ENCODE measurements at places on chromosomes 4 and X.

- DNase-seq: no peak
Measured at GRCh38 chrX:17919896-17920446, 58.9 kb upstream of the RAI2 start.

- DNase-seq: no peak
Measured at GRCh38 chrX:115642311-115642710, 81.3 kb downstream of the PLS3 start.

- no peak for DNase-seq
Measured at GRCh38 chrX:2243913-2244460, 256.8 kb downstream of the DHRSX start.

- DNase-seq: no peak
Measured at GRCh38 chrX:150405576-150405975, 42.5 kb downstream of the MAMLD1 start.

DNA sequence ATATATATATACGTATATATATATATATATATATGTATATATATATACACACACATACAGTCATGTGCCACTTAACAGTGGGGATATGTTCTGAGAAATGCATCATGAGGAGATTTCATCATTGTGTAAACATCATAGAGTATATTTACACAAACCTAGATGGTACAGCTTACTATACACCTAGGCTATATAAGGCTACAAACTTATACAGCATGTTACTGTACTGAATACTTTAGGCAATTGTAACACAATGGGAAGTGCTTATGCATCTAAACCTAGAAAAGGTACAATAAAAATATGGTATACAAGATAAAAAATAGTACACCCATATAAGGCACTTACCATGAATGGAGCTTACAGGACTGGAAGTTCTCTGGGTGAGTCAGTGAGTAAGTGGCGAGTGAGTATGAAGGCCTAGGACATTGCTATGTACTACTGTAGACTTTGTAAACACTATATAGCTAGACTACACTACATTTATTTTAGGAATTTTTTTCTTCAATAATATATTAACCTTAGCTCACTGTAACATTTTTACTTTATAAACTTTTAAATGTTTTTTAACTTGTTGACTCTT, 13.2 kb upstream of the CCSER1 start:
- DNase-seq: no peak

DNA sequence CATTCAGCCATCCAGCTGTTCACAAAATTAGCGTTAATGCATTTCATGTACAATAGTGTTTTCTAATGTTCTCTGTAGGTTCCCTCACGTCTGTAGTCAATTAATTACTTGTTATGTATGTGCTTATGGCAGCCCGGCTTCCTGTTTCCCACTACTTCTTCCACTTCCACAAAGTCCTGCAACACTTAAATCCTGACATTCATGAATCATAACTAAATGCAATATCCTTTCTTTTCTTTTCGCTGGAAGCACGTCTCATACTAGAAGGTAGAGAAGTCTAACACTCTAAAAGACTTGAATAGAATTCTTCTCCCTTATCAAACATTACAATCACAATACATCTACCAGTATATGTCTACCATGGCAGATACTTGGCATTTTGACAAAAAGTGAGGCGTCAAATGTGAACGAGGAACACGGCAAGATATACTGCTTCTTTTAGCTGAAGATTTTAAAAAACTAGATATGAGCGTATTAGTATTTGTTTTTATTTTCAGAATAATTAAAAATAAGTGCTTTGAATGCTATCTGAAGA, 239.0 kb upstream of the DIAPH2 start:
- DNase-seq: no peak

DNA sequence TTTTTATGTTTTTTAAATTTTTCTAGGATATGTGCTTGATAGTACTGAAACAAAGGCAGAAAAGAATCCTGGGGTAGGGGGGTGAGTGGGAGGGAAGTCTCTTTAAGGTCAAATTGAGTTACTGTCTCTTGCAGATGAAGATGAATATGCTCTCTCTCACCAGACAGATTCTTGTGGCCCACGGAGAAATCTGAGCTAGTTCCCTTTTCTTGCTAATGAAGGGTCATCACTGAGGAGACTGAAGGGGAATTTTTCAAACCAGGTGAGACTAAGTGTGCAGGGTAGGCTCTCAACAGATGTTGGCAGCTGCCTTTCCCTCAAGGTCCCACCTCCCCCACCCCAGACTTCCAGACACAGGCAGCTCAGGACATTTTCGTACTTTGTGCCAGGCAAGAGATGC, 21.5 kb downstream of the FAM9C start:
- no peak for DNase-seq

DNA sequence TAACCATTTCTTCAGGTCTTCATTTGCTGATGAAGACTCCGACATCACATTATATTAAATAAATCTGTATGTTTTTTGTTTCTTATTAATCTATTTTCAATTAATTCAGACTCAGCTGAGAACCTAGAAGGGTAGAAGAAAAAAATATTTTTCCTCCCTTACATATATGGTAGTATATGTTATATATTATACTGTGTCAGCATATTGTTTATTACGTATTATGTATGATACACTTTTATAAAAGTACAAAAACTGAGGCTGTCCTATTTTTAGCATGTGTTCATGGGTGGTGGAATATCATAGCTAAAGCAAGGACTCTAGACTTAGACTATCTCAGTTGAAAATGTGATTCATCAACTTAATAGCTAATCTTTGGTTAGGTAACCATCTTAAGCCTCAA, 149.3 kb downstream of the CENPC start:
- no peak for DNase-seq

DNA sequence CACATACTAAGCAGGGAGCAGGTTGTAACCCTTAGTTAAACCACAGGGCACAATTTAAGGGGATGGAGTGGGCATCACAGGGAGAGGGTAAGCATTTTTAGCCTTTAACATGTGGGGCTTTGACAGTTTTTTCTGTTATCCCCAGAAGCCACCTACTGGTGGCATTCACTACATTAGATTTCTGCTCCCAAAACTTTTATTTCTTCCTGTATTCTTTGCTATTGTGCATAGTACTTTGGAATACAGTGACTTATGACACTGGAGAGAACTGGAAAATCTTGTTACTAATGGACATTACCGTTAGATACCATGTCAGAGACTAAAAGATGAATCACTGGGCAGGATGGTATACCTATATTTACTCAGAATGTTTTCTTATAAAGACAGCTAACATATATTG, 7.3 kb downstream of the TRIM75 start:
- DNase-seq: no peak

- no peak for DNase-seq
Measured at GRCh38 chr4:41012293-41012692, 202.0 kb downstream of the APBB2 start.

DNA sequence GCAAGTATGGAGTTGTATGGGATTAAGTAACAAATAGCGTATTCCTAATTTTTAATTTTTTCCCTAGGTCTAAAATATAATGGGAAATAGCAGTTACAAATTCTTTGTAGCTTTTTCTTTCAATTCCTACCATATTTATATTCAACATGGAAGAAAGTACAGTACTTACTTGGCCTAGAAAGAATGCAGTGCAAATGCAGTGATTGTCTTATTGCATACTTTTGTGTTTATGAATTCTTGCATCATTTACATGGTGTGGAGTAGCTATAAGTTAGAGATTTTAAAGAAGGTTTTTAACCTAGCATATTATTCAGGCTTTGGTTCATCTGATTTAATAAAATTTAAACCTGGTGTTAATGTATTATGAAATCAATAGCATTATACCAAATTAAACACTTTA, 263.3 kb downstream of the BMPR1B start:
- DNase-seq: no peak

GRCh38 chr4:60743654-60744053, 456.5 kb upstream of the ADGRL3 start:
- no peak for DNase-seq

- DNase-seq: no peak
Measured at GRCh38 chr4:94933799-94934198, 176.0 kb downstream of the BMPR1B start.

DNA sequence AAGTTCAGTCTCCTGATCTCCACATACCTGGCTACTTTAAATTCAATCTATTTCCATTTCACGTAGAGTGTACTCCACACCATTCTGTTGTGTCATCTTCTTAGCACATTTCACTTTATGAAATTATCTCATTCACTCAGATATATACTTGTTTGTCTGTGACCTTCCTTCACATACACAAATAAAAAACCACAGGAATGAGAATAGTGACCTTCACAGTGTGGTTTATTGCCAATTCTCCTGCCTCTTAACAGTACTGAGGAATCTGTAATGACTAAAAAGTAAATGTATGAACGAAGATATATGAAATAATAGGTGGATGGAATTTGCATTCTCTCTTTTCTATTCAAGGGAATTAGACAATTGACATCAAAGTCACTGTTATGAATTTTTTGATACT, 183.9 kb upstream of the PCDH7 start:
- DNase-seq: no peak

- no peak for DNase-seq
Measured at GRCh38 chr4:70737409-70737808, 15.6 kb downstream of the RUFY3 start.

DNA sequence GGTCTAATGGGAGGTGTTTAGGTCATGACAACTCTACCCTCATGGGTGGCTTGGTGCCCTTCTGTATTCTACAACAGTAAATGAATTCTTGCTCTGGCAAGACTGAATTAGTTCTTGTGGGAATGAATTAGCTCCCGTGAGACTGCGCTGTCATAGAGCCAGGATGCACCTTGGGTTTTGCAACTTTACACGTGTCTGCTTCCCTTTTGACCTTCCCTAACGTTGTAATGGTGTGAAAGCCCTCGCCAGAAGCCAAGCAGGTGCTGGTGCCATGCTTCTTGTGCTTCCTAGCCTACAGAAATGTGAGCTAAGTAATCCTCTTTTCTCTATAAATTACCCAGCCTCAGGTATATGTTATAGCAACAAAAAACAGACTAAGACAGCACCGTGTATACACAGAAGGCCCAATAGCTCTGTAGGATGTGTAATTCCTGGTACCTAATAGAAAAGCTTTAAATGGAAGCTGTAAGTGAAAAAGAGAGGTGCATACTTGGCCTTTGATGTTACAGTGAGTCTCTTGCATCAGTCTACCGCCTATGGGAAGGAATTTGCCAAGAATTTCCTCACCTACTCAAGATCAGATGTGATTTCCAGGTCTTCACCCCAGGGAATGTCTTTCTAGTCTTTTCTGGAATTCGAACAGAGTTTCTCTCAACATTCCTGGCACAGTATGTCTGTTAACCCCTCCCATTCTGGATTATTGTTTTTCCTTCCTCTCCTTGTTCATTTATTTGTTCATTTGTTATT, 3.2 kb upstream of the ENPEP start:
- DNase-seq: no peak

GRCh38 chr4:189507060-189507459, 433.6 kb upstream of the FRG1 start:
- no peak for DNase-seq

GRCh38 chrX:47191806-47192401, 1.7 kb upstream of the UBA1 start:
- DNase-seq: no peak

DNA sequence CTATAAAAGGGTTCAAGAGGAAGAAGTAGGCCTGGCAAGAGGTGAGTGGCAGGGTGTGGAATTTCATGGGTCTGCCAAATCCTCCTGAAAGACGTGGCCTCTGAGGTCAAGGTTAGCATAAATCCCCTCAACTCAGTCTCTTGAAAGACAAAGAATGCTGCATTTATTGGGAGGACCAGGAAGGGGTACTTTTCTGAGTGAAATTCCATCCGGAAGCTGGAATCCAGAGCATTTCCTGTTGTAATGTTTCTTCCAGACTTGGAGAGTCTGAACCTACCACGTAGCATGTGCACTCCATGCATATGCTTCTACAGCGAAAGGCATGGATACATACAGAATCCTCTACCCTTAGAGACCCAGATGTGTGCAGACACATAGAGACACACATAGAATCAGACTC, 13.4 kb upstream of the FGD1 start:
- peak; percentile 78 for DNase-seq

DNA sequence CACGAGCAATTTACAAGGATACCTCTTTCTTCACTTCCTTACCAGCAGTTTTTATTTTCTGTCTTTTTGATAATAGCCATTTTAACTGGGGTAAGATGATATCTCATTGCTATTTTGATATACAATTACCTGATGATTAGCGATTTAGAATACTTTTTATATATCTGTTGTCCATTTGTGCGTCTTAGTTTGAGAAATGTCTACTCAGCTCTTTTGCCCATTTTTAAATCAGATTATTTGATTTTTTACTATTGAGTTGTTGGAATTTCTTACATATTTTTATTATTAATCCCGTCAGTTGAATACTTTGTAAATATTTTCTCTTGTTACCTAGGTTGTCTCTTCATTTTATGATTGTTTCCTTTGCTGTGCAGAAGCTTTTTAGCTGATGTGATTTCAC, 1.5 kb upstream of the SPIN2A start:
- no peak for DNase-seq

DNA sequence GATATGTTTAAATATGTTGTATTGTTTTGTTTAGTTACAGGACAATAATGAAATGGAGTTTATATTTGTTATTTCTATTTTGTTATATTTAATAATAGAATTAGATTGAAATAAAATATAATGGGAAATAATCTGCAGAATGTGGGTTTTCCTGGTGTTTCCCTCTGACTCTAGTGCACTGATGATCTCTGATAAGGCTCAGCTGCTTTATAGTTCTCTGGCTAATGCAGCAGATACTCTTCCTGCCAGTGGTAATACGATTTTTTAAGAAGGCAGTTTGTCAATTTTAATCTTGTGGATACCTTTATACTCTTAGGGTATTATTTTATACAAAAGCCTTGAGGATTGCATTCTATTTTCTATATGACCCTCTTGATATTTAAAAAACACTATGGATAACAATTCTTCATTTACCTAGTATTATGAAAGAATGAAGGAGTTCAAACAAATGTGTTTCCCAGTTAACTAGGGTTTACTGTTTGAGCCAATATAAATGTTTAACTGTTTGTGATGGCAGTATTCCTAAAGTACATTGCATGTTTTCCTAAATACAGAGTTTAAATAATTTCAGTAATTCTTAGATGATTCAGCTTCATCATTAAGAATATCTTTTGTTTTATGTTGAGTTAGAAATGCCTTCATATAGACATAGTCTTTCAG, 26.9 kb downstream of the NUDT6 start:
- DNase-seq: no peak

- no peak for DNase-seq
Measured at GRCh38 chrX:68175562-68175961, 257.7 kb downstream of the OPHN1 start.

DNA sequence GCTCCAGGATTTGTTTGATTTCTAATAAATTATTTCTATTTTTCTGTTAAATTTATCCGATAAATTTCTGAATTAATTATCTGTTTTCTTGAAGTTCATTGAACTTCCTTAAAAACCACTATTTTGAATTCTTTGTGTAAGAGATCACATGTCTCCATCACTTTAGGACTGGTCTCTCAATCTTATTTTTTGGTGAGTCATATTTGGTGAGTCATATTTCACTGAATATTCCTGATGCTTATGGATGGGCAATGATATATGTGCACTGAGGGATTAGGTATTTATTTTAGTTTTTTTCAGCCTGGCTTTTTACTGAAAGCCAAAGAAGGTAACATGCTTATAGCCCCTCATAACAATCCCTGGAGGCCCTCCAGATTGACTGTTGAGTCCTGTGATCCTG, 48.5 kb upstream of the IL15 start:
- DNase-seq: no peak

Measured in renal pelvis (tissue), 12 donors.